ENCODE measurements at places on chromosomes 2 and 18.
A peak's percentile ranks its signal among the peaks of the same experiment; 100 is the strongest.

DNA sequence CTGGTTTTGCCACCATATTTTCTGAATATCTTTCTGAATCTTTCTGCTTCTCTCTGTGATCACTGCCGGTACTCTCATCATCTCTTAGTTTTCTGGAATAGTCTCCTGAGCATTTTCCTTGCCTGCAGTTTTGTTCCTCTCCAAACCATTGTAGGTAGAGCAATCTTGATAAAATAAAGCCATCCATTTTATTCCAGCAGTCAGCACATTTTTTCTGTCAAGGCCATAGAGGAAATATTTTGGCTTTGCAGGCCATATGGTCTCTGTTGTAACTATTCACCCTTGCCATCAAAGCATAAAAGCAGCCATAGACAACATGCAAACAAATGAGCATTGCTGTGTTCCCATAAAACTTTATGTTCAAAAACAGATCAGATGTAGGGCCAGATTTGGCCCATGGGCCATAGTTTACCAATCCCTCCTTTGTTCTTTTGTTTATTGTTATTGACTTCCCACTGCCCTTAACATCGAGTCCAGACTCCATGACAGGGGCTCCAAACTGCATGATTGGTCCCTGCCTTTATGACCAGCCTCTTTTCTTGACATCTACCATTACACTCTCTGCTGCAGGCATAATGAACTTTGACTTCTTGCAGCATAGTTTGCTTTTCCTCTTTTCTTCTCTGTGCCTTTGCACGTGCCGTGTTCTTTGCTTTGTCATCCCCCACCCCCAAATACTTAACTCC, 29.8 kb downstream of the TMEM87B start:
- no peak for DNase-seq

DNA sequence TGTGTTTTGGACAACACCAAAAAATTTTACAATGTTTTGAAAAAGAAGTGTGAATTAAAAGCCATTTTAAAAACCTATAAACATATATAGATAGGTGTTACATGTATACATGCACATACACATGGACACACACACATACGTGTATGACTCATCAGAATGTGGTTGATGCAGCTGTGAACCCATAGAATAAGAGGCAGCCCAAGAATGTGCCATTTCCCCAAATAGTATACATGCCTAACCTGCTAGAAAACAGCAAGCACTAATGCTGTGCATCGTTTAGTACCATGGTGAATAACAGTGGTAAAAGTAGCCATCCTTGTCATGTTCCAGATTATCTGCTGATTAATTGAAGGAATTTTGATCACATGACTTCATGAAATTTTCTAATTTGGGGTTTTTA, 149.0 kb downstream of the DSEL start:
- DNase-seq: no peak

DNA sequence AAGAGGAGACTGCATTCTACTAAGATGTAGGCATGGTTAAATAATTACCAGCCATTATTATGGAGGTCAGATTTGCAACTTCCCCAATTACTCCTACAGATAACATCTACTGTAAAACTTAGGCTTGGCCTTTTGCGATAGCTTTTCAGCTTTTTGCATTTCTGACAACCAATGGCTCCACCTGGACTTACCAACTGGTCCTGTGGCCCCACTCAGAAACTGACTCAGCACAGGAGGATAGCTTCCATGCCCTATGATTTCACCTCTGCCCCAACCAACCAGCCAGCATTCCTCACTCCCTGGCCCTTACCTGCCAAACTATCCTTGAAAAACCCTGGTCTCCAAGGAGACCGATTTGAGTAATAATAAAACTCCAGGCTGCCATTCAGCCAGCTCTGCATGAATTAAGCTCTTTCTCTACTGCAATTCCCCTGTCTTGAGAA, 28.2 kb downstream of the TUBB6 start:
- no peak for DNase-seq

DNA sequence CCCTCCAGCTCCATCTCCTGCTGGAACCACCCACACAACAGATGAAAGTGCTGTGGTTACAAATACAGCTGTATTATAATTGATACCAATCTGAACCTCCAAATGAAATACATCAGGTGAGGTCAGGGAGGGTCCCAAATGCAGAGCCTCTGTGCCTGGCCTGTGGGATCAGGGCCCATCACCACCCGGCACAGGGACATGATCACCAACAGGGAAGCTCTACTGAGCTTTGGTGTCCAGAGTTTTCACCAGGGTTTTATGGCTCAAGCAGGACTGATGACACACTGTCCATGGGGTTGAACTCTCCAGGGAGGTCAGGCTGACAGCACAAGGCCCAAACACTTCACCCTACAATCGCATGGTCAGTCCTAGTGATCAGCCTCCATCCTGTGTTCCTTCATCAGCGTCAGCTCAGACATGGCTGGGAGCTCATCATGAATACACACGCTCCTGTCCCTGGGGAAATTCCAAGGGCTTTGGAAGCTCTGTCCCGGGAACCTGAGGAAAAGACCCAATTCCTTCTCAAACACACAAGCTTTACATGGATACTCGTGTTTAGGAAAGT, 3.9 kb upstream of the PXDN start:
- no peak for DNase-seq

GRCh38 chr2:174777347-174778084, 13.2 kb upstream of the CHRNA1 start:
- no peak for DNase-seq

GRCh38 chr2:153823880-153824279, 47.8 kb upstream of the GALNT13 start:
- no peak for DNase-seq

DNA sequence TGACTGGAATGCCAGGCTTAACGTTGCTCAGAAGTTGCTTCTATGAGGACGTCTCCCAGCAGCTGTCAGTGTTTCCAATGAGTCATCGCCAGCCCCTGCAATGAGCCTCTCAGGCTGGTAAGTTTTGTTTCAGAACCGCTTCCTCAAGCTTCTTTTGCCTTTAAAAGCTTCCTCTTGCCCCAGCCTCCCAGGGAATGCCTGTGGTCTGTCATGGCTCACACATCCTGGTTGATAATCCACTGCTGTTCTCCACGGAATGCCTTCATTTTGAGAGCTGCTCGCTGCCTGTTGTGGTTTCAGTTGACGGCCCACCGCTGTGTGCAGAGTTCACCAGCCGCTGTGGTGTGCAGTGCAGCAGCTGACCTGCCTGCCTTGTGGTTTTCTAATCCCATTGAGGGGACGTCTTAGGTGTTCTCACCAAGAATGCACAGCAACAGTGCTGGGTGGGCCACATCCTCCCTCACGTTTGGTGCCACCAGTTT, 96.4 kb downstream of the RTP5 start:
- peak; percentile 67 for DNase-seq

GRCh38 chr2:216545359-216545758, 46.7 kb downstream of the RPL37A start:
- no peak for DNase-seq

DNA sequence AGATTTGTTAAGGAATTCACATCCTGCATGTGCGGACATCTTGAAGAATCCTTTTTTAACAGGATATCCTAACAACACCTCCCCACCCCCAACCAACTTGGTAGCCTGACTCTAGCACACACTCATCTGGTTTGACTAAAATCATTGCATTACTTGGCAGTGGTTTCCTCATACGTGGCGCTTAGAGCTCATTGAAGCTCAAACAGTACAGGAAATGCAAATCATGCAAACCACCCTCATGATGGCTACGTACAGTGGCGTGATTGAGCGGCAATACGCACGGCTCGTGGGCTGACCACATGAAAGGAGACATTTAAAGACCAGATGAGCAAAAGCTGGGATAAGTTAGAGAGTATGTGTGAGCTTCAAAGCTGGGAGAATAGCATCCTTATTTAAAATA, 336.2 kb downstream of the ZEB2 start:
- DNase-seq: no peak

DNA sequence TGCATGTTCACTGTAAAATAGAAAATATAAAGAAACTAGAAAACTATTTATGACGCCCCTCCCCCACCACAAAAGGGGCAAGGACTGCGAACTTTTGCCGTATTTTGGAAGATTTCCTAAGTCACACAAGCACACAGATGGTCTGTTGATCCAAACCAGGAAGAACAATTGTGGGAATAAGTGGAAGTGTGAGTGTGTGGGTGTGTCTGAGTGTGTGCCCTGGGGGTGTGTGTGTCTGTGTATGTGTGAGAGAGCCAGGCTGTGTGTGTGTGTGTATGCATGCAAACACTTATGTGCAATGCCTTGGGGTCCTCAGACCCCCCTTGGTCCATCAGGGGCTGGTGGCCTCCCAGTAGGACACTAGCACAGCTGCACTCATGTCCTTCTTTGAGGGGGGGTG, 43.1 kb downstream of the HPCAL1 start:
- DNase-seq: no peak

DNA sequence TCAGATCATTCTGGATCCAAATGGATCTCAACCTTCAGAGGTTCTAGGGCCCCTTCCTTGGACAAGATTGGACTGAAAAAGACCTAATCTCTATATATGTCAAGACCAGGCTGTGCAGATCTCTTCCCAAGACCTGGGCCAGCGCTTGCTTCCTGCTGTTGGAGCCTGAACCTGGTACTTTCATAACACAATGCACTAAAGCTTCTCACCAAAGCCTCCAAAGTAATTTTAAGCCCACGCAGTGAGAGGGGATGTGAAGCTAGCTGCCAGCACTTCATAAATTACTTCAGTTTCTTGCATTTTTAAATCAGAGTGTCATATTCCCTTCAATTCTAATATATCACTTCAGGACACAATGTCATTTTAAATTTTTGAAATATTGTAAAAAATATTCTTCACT, 50.7 kb downstream of the LRRC30 start:
- peak; percentile 48 for DNase-seq

GRCh38 chr2:189128970-189129369, 50.6 kb downstream of the COL5A2 start:
- DNase-seq: no peak

DNA sequence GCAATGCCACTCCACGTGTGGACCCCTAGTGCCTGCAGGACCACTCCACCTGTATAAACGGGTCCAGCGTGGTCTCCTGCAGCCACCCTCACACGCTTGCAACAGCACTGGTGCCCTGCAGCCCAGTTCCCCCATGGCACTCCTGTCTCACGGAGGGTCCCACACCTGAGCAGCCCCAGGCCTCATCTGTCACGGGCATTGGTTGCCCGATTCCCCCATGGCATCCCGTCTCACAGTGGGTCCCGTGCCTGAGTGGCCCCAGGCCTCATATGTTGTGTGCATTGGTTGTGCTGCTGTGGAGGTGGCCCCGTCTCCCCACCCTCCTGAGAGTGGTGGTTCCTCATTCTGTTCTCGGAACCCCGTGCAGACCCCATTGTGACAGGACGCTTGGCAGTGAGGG, 43.4 kb downstream of the CTDP1 start:
- DNase-seq: no peak

- DNase-seq: no peak
Observed at GRCh38 chr2:120254178-120254577, 1.5 kb downstream of the RALB start.

DNA sequence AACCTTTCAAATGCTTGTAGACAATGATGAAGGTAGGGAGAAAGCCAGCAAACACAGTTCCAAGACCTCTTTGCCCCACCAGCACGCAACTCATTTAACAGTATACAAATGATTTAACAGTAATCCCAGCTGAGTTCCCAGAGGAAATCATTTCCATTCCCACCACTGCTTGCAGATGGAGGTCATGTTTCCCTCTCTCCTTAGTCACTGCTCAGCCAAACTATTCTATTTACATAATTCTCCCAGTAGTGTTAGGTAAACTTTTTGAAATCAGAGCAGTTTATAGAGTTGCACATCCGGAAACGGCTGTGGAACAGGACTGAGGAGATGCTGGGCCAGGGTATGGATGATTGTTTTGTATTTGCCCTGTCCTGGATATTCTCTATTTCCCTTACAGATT, 328.5 kb downstream of the FIGN start:
- no peak for DNase-seq

DNA sequence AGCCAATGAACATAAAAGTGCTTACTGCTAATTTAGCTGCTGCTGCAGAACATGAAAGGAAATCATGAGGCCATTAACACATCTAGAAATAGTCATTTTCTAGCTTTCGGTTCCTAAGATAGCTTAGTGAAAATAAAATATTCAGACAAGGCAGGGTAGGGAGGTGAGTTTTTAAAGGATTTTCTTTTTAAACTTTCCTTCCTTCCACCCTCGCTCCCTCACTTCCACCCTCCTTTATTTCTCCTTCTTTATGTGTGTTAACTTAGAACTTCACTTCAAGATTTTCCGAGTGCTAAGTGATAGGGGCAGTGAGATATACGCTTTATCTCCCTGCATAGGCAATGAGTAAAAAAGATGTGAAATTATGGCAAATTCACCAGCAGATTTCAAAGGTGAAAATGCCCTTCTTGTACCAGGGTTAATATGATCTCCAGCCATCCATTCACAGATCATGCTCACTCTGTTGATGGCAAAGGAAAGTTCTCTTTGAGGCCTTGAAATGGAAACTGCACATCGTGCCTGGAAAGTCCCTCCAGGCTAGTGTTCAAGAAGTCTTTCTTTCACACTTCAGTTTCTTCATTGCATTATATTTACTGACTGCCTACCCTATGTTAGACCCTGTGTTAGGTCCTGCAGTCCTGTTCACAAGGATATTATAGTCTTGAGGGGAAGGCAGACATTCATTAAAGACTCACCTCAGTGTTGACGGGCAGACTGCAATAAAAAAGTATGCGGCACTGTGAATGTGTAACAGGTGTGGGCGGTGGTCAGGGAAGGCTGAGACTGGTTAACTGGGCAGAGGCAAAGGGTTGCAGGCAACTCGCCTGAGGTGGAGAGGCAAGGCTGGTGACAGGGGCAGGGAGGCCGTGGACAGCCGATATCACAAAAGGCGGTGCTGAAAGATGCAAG, 200.8 kb downstream of the PLCL1 start:
- DNase-seq: no peak

- no peak for DNase-seq
Observed at GRCh38 chr2:26735097-26735496, 29.0 kb upstream of the SLC35F6 start.

GRCh38 chr2:99623035-99623434, 133.2 kb upstream of the REV1 start:
- no peak for DNase-seq

DNA sequence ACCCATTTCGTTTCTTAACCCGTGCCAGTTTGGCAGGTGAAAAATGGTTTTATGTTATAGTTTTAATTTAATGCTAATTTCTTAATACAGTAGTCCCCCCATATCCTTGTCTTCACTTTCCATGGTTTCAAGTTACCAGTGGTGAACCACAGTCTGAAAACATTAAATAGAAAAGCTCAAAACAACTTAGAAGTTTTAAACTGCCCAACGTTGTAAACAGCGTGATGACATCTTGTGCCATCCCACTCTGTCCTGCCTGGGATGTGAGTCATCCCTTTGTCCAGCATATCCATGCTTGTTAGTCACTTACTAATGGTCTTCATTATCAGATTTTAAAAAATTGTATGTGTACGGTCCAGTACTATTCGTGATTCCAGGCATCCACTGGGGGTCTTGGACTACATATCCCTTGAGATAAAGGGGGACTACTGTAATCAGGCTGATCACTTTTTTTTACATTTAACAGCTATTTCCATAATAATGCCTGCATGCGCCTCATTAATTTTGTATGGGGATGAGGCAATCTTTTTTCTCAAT, 31.9 kb downstream of the SLC66A3 start:
- no peak for DNase-seq

- no peak for DNase-seq
Observed at GRCh38 chr2:224287531-224287930, 114.4 kb downstream of the FAM124B start.

GRCh38 chr2:54606393-54606958, 117.0 kb upstream of the EML6 start:
- no peak for DNase-seq

GRCh38 chr18:75201282-75202270, 7.4 kb downstream of the PTGR3 start:
- DNase-seq: no peak
